ENCODE measurements at places on chromosomes 1 and 21.

DNA sequence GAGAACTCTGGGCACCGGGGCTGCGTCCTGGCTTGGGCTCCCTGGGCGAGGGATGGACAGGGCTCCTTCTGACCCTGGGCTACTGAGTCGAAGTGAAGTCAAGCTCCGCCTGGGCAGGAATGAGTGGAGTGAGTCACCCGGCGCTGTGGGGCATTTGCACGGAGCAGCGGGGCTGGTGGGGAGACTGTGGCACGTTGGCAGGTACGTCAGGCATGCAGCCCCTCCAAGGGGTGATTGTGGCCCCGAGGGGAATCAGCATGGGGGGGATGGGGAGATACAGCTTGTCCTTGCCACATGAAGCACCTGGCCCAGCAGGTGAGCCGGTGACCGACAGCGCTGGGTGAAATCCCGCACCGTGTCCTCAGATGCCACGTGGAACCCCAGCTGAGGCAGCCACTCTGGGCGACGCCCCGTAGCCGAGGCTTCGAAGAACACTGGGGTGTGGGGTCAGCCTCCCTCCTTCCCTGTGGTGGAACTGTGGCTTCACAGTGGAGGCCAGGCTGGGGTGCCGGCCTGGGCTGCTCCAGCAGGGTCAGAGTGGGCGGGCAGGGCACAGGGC, 62.3 kb downstream of the COL18A1 start:
- DNase-seq, result no peak

GRCh38 chr1:40743452-40743851, 40.1 kb upstream of the KCNQ4 start:
- DNase-seq, result no peak

- no peak for DNase-seq
Observed at GRCh38 chr1:195306281-195306680, 1302.0 kb downstream of the KCNT2 start.

DNA sequence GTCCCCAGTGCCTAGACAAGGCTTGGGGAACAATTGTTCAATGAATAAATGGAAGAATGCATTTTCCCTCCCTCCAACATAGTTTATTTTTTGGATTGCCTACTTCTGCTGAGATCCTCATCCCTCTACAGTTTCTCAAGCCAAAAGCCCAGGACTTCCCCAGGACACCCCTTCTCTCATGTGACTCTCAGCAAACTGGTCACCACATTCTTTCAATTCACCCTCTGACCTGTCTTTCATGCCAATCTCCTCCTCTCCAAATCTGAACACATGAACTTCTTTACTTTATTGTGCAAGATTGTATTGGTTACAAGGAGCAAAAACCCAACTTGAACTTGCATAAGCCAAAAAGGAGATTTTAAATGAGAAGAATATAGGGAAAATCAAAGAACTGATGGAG, 103.2 kb upstream of the JUN start:
- DNase-seq, result no peak

GRCh38 chr1:159289060-159289459, 13.1 kb upstream of the FCER1A start:
- DNase-seq, result peak; percentile 89

- no peak for DNase-seq
Observed at GRCh38 chr1:172005856-172006255, 164.6 kb downstream of the DNM3 start.

DNA sequence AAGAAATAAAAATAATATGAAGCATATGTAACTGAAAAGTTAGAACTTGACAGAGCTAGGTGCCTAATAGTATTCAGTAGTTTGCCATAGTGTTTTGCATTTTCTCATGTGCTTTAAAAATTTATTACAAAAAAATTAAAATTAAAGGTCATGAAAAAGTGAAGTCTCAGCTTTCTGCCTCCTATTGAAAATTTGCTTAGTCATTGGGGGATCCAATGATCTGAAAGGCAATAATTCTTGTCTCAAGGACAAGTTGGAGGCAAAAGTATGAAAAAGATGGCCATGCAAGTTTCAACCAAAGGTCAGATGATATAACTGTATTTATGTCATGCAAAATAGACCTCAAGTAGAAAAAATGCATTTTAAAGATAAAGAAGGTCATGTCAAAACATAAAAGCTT, 140.7 kb downstream of the DUSP10 start:
- DNase-seq, result no peak

GRCh38 chr1:43152866-43153265, 19.2 kb downstream of the EBNA1BP2 start:
- DNase-seq, result no peak

- no peak for DNase-seq
Observed at GRCh38 chr1:64183395-64184002, 19.9 kb upstream of the UBE2U start.

GRCh38 chr1:25695090-25695770, 78.6 kb downstream of the MAN1C1 start:
- no peak for DNase-seq

DNA sequence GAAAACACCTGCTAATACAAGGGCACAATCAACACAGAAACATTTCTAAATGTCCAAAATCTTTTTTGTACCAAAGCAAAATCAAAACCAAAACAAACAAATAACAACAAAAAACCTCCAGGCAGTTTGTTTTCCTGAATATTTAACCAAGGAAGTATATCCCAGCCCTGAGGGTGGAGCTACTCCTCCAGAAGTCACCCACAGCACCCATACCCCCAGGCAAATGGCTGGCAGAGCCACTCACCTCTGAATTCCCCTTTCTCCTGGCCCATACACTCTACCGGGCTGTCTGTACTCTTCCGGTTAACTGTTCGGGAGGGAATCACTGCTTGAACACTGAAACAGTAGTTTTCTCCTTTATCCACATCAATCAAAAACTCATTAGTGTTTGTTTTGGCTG, 9.5 kb downstream of the F3 start:
- no peak for DNase-seq

DNA sequence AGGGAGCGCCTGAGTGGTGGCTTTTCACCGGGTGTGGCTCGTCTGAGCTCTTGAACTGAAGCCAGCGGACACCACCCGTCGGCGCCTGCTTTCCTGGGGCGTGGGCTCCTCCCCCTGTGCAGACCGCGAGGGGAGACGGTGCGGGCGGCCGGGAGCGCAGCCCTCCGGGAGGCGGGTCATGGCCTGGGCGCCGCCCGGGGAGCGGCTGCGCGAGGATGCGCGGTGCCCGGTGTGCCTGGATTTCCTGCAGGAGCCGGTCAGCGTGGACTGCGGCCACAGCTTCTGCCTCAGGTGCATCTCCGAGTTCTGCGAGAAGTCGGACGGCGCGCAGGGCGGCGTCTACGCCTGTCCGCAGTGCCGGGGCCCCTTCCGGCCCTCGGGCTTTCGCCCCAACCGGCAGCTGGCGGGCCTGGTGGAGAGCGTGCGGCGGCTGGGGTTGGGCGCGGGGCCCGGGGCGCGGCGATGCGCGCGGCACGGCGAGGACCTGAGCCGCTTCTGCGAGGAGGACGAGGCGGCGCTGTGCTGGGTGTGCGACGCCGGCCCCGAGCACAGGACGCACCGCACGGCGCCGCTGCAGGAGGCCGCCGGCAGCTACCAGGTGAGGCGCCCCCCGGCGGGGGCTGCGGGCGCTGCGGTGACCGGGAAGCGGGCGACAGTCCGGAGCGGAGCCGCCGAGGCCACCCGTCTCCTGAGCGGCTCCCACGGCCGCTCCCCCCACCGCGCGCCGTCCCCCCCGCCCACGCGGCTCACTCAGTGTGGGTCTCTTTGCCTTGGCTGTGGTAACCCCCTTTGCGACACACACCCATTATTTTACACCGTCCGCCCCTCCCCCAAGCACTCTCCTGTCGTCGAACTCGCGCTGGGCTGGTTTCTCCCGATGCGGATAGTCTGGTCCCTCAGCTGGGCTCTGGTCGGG, at the start of gene TRIM58:
TSS of gene TRIM58 (plus strand) at position 119 of the 916 bp plus-strand sequence. CDS start at position 179, 60 bp downstream.
- peak; percentile 96 for DNase-seq

GRCh38 chr1:234933475-234933874, 195.2 kb downstream of the TOMM20 start:
- no peak for DNase-seq

DNA sequence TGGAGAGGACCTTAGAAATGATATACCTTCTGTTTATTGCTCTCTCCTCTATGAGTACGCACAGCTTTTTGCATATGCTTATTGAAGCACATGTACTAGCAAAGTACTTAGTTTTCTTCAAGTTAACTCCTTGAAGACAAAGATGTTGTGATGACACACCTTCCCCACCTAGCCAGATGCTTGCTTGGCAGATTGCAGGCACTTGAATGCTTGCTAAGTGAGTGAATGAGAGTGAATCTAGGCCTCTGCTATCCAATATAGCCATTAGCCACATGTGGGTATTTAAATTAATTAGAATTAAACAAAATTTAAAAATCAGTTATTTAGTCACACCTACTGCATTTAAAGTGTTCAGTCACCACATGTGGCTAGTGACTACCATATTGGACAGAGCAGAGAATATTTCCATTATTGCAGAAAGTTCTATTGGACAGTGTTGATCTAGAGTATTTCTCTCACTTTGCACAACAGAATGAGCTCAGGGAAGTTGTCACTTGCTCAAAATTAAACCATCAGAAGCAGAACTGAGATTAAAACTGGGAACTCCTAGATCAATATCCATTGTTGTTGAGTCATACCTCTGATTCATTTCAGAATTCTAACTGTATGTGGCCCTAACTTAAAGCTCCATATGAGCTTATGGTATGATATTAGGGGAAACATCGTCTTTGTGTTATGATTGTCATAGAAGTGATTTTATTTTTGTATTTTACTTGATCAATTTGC, 8.6 kb upstream of the EEIG2 start:
- no peak for DNase-seq

DNA sequence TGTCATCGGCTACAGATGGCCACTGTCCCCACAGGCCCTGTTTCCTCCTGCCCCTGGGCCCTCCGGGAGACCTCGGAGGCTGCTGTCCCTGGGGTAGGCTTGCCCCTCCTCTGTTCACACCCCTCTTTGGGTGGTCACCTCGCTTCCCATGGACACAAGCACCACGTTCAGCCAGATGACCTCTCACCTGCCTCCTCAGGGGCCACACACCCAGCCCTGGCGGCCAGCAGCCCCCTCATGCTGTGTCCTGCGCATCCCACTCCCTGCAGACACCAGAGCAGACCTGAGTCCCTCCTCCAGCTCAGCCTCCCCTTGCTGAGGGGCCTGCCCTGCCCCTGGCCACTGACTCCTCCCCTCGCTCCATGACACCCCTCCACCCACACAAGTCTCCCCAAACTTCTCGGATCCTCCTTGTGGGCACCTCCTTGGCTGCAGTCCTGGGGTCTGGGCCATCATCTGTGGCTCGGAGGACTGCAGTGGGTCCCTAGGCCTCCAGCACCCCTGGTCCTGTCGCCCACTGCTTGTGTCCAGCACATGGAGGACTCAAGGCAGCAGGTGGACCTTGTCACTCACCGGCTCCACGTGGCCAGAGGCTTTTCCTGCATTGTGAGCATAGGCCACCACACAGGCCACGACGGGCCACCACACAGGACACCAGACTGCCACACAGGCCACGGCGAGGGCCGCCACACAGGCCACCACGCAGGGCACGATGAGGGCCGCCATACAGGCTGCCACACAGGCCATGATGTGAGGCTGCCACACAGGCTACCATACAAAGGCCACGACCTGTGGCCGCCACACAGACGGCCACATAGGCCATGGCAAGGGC, 51.1 kb downstream of the MORN1 start:
- no peak for DNase-seq

DNA sequence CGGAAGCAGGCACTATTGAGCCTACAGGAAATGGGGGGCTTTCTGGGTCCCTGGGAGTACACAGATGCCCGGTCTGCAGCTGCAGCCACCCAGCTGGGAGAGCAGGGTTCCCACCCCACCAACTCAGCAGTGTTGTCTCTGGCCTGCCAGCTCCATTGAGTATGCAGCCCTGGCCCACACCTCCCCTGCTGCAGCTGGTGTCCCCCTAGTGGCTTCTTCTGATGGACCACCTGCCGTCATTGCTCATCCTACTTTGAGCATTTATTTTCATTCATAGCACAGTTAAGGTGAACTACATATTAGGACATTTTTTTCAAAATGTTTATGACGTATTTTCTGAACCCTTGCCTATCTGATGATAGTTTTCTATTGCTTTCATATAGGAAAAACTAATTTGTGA, 189.8 kb upstream of the LYPLAL1 start:
- DNase-seq, result no peak

DNA sequence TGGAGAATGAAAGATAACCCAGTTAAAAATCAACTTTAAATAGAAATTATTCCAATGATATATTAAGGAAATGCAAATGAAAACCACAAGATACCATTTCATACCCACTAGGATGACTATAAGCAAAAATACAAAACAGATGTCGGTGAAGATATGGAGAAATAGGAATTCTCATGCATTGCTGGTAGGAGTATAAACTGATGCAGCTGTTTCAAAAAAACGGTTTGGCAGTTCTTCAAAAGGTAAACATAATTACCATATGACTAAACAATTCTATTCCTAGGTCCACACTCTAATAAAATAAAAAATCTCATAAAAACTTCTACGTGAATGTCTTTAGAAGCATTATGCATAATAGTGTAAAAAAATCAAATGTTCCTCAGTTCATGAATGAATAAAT, 763.3 kb upstream of the BRINP3 start:
- DNase-seq, result no peak

GRCh38 chr1:200128944-200129879, 101.7 kb downstream of the NR5A2 start:
- DNase-seq, result no peak

Data from erythroblast (primary cell).